ENCODE measurements at places on chromosomes 4 and X.

GRCh38 chr4:36394352-36394903 lies 113.0 kb downstream of the DTHD1 start:
- DNase-seq = peak; percentile 78

DNA sequence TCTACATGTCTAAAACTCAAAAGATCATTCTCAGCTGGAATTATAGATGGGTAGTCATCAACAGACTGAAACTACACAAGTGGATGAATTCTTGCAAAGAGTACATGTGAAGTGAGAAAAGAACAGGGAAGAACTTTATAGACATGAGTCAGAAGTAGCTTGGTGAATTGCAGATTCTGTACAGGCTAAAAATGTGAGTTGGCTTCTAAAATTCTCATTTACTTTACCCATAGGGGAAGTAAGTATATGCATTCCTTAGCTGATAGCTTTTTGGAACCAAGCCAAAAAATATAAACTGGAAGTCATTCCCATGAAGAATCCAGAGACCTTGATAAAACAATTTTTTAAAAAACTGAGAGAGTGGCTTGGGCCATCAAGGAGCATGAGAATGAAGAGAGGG lies 584.2 kb upstream of the FTHL17 start:
- no peak for DNase-seq

- DNase-seq = no peak
These were observed 548.1 kb downstream of the PPP4R3C start for GRCh38 chrX:26915064-26915463.

GRCh38 chr4:5215321-5215720 lies 164.0 kb downstream of the STK32B start:
- DNase-seq = no peak

DNA sequence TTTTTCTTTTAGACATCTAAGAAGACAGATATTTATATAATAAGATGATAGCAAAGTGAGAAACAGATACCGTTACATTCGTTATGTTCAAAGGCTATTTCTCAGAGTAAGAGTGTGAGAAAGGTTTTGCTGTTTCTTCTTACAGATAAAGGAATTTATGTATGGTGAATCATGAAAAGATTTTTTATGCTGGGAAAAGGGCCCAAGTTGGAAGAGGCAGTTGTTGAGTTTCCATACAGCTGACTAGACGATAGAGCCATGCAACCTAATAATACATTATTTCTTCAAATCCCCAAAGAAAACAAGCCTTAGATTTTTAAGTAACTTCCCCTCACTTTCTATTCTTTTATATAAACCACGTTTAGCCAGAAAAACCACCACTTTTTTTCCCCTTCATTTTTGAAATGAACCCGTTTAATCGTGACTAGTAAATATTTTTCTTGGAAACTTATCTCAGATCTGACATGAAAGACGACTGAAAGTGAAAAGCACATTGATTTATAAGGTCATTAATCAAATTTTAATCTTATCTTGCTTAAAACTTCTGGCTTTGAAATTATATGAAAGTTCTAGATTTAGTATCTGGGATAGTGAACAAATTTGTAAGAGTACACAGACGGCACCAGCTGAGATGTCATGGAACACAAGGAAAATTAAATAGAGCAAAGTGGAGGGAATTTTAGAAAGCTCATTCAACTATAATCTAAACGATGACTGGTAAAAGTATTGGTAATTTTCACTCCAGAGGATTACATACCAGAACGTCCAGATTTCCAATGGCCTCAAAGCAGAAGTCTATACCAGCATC lies 10.9 kb downstream of the ADH6 start:
- DNase-seq = no peak

DNA sequence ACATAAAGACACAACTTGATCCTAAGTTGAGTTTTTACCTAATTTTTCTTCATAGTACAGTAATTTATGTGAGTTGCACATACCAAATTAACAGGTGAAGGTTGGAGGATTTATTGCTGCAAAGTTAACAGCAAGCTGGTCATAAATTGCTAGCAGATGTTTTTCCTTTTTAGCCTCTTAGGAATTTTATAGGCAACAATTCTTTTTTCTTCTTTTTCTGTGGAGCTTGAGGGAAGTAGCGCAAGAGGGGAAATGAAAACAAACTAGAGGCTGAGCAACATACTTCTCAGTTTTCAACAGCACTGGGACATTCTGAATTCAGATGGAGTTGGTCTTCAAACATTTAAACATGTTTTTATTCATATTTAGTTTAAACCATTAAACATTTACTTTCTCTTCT lies 63.7 kb upstream of the TLR2 start:
- DNase-seq = no peak

DNA sequence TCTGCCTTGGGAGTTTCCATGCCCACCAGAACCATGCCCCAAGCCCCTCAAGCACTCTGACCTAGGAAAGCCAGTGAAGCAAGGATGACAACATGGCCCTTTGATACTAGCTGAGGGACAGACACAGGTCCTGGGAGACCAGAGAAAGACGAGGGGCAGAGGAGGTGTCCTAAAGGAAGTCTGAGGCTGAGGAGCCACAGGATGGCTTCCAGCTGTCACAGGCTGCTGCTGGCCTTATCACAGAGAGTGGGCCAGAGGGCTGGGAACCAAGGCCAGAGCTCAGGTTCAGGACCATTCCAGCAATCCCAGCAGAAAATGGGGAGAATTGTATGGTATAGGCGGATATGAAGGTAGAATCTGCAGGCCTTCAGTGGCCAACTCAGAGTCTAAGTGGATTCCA lies 31.7 kb upstream of the MSANTD1 start:
- DNase-seq = no peak

GRCh38 chr4:165634766-165635165 lies 238.3 kb upstream of the TLL1 start:
- DNase-seq = no peak

- no peak for DNase-seq
These were observed 15.8 kb upstream of the GYPE start for GRCh38 chr4:143921181-143921580.

Data from CD4-positive, alpha-beta T cell treated with Interleukin-2 at 100 ng/mL for 4 hours (primary cell).